ENCODE measurements at places on chromosomes 2 and 18. TPM values are rescaled to one million over a fixed set of nuclear protein-coding genes. Genes with fewer than 3 reads are reported as not detected.

TXNDC2 gene
- under 0.01 TPM for total RNA-seq

HOXD4 gene
- not detected for total RNA-seq

DUSP19 gene
- total RNA-seq = 4.5 TPM

MTCL1 gene
- total RNA-seq = 17.5 TPM

SRD5A2 gene
- total RNA-seq = not detected

C2orf80 gene
- total RNA-seq = not detected

SPDYA gene
- 0.79 TPM for total RNA-seq

DNER gene
- total RNA-seq = 0.07 TPM

SATB2 gene
- 2.0 TPM for total RNA-seq

NEUROD1 gene
- not detected for total RNA-seq

RPRM gene
- total RNA-seq = not detected

NEB gene
- 0.92 TPM for total RNA-seq

NAT8 gene
- total RNA-seq = not detected

SERPINB11 gene
- total RNA-seq = not detected

CKAP2L gene
- 10.3 TPM for total RNA-seq

HNMT gene
- 11.3 TPM for total RNA-seq

GPR35 gene
- 0.13 TPM for total RNA-seq

CLIP4 gene
- 35.5 TPM for total RNA-seq

TGIF1 gene
- total RNA-seq = 119 TPM

PSTPIP2 gene
- 2.0 TPM for total RNA-seq

PDCD1 gene
- not detected for total RNA-seq

GKN2 gene
- total RNA-seq = not detected

CSRNP3 gene
- not detected for total RNA-seq

LRRTM1 gene
- total RNA-seq = not detected

TTC21B gene
- 24.2 TPM for total RNA-seq

WNT6 gene
- total RNA-seq = not detected

REG3A gene
- total RNA-seq = not detected

SP140L gene
- 8.2 TPM for total RNA-seq

TTC32 gene
- 6.4 TPM for total RNA-seq

INO80C gene
- total RNA-seq = 20.4 TPM

STEAP3 gene
- 12.2 TPM for total RNA-seq

RAPH1 gene
- total RNA-seq = 36.1 TPM

PREPL gene
- 37.9 TPM for total RNA-seq

ZNF397 gene
- 3.8 TPM for total RNA-seq

LRRC30 gene
- total RNA-seq = not detected

CCDC148 gene
- not detected for total RNA-seq

CHPF gene
- total RNA-seq = 0.35 TPM

PCARE gene
- not detected for total RNA-seq

MRO gene
- total RNA-seq = not detected

PARD3B gene
- total RNA-seq = 13.5 TPM

PROKR1 gene
- total RNA-seq = not detected

KIF5C gene
- total RNA-seq = under 0.01 TPM

ALPI gene
- total RNA-seq = not detected

MC5R gene
- not detected for total RNA-seq

INHA gene
- not detected for total RNA-seq

CRYGC gene
- not detected for total RNA-seq
